ENCODE measurements at places on chromosomes 13 and 19. TPM values are rescaled to one million over a fixed set of nuclear protein-coding genes. Genes with fewer than 3 reads are reported as not detected.

PROZ gene
- total RNA-seq = not detected

SERPINE3 gene
- total RNA-seq = not detected

CACNG7 gene
- total RNA-seq = 0.11 TPM

ZNF554 gene
- total RNA-seq = 2.1 TPM

ANGPTL8 gene
- not detected for total RNA-seq

WDFY2 gene
- total RNA-seq = 7.2 TPM

SLC8A2 gene
- total RNA-seq = not detected

PTH2 gene
- not detected for total RNA-seq

CASP14 gene
- not detected for total RNA-seq

ZNF568 gene
- total RNA-seq = 17.8 TPM
